ENCODE measurements at places on chromosomes 2 and 18.

GRCh38 chr18:49189772-49190171, 239.0 kb upstream of the SMAD7 start:
- no peak for DNase-seq

DNA sequence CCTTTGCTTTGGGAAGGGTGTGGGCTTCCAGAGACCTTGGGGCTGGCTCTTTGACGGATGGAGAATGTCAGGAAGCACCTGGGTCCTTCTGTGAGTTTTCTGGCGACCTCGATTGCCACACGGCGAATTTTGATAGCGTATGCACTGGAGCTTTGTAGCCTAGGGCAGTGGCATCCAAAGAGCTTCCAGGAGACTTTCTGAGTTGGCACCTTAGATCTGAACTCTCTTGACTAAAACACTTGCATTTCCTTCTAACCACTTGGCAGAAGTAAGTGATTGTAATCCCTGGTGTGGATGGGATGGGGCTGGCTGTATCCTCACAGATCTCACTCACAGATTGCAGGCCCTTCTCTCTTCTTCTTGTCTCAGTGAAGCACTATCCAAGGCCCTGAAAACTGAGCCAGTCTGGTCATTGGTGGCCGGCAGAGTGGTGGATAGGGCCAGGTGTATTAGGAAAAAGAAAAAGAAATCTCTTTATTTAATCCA, 7.8 kb downstream of the RNF144A start:
- DNase-seq: no peak

GRCh38 chr2:206692971-206693370, 25.2 kb downstream of the DYTN start:
- no peak for DNase-seq

DNA sequence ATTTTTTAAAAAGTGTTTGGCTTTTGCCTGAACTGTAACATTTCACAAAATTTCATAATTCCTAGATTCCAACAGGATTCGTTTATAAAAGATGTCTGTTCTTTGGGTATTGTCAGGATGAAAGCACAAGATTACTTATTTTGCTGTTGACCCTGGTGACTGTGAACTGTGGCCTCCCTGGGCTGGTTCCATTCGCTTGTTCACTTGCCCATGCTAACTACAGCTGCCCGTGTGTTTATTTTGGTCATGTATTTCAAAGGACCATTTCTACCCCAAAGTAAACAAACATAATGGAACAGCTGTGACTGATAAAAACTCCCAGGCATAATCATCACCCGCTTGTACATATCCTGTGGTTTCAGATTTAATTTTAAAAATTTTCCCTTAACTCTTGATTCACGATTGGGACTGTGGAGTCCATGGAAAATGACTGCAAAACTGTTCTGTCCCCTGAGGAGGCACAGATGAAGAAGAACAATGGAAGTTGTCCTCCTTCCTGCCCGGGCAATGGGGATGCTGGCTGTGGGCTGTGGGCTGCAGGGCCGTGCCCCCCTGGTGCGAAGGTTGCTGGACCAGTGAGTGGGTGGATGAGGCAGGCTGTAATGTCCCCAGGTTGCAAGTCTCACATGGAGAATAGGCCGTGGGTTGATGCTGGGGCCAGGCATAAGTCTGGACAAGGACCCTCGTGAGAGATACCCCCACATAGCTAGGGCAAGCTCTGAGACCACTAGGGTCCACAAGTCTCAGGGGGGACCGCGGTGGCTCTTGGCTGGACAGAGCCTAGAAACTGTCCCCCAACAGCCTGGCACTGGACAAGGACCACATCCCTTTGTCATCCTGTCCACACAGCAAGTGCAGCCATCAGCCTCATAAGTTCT, 28.9 kb upstream of the HDAC4 start:
- DNase-seq: no peak

DNA sequence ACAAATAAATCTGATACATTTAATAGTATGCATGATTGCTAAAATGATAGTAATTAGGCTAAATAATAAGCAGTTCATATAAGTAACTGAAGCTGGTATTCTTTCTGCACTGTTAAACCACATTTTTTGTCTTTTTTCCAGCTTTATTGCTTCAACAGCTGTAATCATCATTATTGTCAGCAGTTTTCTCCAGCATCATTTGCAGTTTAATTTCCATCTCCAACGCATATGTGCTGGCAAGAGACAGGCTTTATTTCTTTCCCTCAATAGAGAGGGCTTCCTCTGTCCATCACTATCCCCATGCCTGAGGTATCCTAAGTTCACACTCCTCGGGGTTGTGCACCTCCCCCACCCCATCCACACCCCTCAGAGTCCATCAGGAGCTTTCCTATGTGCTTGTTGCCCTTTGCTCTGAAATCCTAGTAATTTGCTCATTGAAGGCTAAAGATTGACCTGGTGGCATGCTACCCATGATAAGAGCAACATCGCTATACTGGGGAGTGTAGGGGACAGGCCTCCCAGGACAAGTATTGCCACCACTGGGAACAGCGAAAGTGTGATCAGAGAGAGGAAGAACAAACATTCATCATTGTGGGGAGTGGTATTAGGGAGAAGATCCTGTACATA, 37.1 kb downstream of the B4GALT6 start:
- no peak for DNase-seq

- DNase-seq: no peak
These were observed 17.0 kb downstream of the ITSN2 start for GRCh38 chr2:24343225-24343882.

- DNase-seq: no peak
These were observed 127.0 kb downstream of the CCBE1 start for GRCh38 chr18:59570101-59570775.
